ENCODE measurements at places on chromosomes 6 and 20.

DNA sequence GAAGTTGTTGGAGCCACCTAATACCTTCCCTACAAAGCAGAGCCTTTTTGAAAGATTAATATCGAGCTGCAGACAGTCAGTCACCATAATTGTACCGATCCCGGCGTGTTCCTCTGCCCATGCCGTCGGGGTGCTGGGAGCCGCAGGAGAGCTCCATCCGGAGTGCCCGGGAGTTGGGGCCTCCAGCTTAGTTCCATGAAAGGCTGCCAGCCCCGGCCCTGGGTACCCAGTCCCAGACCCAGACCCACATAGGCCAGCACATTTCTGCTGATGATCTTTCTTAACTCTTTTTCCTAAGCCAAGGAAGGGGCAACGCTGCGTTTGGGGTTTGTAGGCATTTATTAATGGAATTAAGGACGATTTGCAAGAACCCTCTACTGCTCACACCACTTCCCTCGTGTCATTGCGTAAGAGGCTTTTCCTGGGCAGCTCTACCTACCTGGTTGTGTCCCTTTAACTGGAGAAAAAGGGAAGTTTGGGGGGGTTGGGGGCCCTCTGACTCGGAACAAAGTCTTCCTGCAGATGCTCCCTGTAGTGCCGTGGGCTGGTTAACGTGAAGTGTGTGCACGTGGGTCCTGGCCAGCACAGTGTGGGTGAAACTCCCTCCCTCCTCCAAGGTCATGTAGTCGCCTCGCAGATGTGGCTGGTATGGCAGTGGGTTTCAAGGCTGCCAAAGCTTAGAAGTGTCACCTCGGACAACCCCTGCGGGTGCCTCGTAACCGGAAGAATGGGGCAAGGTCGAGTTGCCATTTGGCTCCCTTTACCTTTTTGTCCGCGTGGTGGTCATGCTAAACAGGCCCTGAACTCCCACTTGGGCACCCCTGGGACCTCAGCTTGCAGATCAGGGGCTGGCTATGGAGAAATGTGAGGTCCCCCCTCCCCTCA, 54.3 kb upstream of the APCDD1L start:
- DNase-seq: no peak

DNA sequence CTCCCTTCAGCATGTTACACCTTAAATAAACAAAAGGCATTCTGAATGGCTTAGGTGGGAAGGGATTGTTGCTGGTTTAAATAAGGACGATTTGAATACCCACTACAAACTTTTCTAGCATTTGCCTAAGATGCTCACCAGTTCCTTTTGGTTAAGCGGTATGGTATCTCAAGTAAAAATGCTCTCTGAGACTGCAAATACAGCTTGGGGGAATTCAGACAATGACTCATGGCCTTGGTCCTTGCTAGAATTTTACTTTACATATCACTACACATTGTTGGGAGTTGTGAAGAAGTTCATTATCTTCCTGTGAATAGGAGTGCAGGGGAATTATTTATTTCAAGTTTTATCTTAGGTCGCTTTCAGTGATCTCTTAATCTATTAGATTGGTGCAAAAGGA, 670.7 kb downstream of the UTRN start:
- no peak for DNase-seq

- DNase-seq: no peak
Observed at GRCh38 chr6:31351033-31351380, 6.0 kb downstream of the HLA-B start.

DNA sequence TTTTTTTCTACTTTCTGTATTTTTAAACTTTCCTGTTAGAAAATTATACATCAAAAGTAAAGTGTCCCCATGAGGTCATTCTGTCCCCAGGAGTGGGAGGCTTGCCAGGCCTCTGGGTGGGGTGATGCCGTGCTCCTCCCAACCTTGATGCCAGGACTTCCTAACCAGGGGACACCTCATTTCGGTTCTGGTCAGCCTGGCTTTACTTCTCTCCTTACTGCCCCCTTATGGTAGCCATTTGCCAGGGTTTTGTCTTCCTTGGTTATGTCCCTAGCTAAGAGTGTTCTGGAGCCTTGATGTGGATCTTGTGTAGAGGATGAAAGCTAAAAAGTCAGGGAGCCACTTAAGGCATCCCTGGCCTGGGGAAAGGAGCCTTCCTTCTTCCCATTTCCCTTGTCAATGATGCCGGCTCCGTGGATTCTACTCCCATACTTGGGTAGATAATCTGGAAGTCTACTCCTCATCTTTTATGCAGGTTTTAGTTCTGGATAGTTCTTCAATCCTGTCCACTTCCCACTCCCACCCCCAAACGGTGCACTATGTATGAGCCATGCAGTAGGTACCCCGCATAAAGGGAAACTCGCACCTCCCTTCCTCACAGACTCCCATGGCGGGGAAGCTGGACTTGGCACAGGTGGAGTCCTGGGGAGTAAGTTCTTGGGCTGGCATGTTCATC, 164.1 kb upstream of the SALL4 start:
- DNase-seq: peak; percentile 22

GRCh38 chr6:160929831-160930230, 61.7 kb upstream of the MAP3K4 start:
- DNase-seq: no peak

GRCh38 chr6:72977114-72977513, 248.2 kb downstream of the KHDC1L start:
- DNase-seq: no peak

DNA sequence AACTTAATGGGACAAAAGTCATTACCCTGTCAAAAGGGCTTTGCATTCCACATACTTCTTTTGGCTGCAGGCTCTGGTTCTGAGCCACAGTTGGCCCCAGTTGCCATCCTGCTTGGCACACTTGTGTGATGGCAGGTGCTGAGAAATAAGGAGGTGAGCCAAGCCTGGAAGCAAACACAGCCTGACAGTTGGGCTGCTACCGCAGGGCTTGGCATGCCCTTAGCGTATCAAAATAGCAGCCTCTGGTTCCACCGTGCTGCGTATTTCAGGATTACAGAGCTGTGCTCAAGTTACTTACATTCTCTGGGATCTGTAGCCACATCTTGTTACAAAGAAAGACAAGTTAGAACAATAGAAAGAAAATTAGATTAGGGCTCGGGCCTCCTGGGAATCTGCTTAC, 11.1 kb downstream of the MTHFD1L start:
- DNase-seq: no peak
